ENCODE measurements at places on chromosomes 5 and 9. TPM values are rescaled to one million over a fixed set of nuclear protein-coding genes. Genes with fewer than 3 reads are reported as not detected.

Gene BRD3OS
- 17.6 TPM for total RNA-seq

Gene KIF20A
- total RNA-seq = 38.7 TPM

Gene LMNB1
- 70.9 TPM for total RNA-seq

Gene ZNF454
- not detected for total RNA-seq

Gene SLC23A1
- 1.4 TPM for total RNA-seq

Gene FOXD4L5
- 0.05 TPM for total RNA-seq

Gene SLC6A3
- total RNA-seq = 1.5 TPM

Gene SLC25A51
- total RNA-seq = 24.2 TPM

Gene RAB3C
- total RNA-seq = not detected

Gene LIFR
- 11.4 TPM for total RNA-seq

Data from A549 treated with dexamethasone at 1 μM for 4 hours (cell line).